ENCODE measurements at places on chromosomes 2 and 18.

- no peak for DNase-seq
Measured at GRCh38 chr2:18804536-18804935, 215.2 kb upstream of the NT5C1B start.

DNA sequence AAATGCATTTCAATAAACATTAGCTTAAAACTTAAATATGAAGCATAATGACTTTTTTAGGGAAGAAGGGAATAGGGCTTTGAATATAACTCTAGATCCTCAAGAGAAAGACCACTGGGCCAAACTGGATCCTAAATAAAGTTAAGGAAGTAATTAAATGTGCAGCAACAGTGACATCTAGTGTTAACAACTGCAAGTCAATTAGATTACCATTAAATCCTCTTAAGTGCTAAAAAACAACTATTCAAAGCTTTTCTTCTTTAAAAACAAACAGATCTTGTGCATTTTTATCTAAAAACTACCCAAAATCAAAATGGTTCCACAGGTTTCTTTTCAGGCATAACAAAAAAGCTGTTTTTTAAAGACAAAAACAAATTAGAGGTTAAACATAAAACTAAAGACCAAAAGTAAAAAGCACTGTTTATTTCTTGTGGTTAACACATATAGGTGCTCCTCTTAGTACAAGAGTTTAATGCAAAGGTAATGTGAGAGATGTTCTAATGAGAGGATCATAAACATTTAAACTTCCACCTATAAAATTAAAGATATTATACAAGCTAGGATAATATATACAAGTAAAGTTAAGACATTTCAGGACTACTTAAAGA is 111.4 kb downstream of the THADA start:
- no peak for DNase-seq

DNA sequence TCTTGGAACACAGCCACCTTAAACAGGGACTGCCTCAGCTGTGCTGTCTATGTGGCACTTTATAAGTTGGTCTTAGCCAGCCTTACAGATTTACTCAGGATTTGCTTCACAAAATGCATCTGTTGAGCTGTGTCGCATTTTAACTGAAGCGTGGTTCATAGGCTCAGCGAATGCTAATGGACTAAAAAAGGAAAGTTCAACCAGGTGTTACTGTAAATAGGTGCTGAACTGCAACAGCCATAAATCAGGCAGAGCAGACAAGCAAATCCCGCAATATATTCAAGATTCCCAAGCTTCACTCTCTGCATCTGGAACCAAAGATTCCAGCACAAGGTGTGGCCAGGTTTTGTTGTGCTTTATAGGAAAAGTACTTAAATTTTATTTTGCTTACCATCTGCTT is 130.0 kb downstream of the EPHA4 start:
- no peak for DNase-seq

- no peak for DNase-seq
Measured at GRCh38 chr2:184597571-184597991, 748 bp upstream of the ZNF804A start.

DNA sequence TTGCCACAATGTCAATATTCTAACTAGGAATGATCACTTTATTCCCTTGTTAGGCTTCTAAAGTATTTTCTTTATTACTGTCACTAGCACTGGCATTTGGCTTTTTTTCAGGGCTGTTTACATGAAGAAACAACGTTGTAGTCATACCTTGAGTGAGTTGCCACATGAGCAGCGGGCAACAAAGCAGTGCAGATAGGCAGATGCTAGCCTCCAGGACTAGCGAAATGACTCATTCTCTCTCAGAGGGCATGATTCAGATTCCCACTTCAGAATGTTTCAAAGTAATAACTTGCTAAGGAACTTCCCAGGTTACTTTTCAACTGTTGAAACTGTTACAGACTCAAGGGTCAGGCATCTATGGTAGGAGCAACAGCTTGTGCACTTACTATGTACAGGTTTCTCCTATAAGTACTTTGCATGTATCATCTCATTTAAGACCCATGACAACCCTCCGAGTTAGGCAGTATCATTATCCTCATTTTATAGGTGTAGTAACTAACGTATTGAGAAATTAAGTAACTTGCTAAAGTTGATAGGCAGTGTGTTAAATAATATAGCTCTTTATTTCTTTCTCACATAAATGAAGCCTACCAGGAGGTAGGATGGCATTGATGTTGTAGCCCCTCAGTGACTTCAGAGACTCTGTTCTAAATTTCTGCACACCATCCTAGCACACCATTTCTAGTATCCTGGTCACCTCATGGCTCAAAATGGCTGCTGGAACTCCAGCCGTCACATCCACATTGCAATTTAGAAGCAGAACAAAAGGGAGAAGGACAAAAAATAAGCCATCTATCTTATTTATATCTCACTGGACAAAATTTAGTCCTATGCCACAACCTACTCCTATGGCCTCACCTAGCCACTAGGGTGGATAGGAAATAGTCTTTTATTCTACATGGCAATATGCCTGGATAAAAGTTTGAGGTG is 83.3 kb downstream of the ICOS start:
- no peak for DNase-seq

DNA sequence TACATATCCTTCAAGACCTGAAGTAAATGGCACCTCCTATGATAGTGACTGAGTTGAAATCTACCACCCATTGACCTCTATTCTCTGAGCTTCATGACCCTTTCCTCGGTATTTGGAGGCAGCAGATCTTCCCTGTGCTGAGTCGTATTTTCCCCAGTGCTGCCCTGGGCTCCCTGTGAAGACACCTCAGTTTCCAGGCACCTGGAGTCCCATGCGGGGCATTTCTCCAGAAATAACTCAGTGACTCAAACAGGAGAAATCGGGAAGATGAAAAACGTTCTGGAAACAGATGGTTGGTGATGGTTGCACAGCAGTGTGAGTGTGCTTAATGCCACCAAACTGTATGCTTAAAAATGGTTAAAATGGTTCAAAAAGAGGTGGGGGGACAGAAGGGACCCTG is 18.0 kb downstream of the SMYD1 start:
- no peak for DNase-seq

DNA sequence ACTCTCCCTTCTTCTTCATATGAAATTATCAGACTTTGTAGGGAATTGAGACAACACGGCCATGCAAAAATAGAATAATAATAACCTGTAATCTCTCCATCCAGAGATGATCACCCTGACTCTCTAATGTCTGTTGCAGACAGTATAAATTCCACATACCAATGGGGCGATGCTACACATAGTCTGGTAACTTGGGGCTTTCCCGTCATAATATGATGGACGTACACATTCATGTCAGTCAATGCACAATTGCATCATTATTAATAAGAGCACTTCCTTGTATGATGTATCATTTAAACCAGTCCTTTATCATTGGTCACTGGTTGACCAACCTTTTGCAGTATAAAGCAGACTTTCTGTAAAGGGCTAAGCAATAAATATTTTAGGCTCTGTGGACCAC is 39.5 kb upstream of the SCLY start:
- DNase-seq, result no peak

GRCh38 chr18:44960580-44960979 is 279.9 kb downstream of the SETBP1 start:
- DNase-seq, result no peak

DNA sequence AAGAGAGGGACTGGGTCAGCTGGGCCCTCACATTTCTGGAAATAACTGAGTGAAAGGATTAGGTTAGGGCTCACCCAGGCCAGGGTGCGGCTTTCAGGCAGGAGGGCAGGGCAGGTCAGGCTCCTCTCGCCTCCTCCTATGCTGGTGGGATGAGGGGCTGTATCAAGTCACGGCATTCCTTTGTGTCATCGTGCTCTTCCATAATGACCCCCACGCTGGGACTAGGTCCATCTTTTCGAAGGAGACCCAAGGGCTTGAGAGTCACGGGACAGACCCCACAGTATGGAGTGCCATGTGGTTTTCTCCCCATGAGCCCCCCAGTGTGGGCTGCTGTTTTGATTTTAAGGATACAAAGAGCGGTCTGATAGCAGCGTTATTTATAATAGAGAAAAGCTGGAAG is 137.8 kb upstream of the COPS8 start:
- DNase-seq, result no peak

DNA sequence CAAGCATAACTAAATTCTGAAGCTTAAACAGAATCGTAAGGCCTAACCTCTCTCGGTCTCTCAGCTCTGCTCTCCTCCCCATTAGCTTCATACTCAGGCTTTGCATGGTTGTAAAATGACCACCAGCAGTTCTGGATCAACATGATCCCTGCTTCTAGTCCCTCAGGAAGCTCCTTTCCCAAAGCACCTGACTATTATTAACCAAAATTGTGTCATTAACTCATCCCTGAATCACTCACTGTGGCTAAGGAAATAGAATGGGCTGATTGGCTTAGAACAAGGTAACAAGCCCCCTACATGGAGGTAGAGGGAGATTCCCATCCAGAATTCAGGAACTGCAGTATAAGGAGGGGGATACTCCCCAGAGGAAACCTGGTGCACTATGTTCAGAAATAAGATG is 448.3 kb downstream of the ARHGAP15 start:
- DNase-seq, result no peak

GRCh38 chr18:21129566-21130216 is 18.1 kb upstream of the ROCK1 start:
- no peak for DNase-seq

- no peak for DNase-seq
Measured at GRCh38 chr2:37985333-37985732, 60.2 kb downstream of the RMDN2 start.

DNA sequence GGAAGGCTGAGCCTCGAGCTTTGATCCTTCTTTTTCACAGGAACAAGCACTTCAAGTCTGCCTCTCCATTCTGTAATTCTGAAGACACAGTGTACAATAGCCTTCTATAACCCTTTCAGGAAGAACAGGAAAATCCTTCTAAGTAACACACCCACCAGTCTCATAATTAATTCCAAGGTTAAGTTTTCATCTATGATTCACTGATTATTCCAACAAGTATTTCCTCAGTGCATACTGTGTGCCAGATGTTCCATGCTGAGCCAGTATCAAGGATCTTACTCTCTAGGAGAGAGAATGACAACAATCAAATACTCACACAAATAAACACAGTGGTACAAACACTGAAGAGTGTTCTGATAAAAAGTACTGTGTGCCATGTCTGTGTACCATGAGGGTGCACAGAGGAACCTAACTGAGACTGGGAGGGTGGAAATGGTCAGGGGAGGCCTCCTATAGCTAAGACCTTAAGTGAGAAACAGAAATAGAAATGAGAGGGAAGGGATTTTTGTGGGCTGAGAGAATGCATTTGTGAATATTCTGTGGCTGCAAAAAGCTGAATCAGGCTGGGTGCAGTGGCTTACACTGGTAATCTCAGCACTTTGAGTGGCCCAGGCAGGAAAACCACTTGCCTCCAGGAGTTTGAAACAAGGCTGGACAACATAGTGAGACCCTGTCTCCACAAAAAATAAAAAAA is 7.3 kb upstream of the MTLN start:
- DNase-seq, result no peak

- no peak for DNase-seq
Measured at GRCh38 chr2:157182834-157183396, 74.6 kb upstream of the GALNT5 start.

GRCh38 chr2:220277445-220277975 is 650.1 kb downstream of the SLC4A3 start:
- no peak for DNase-seq

- DNase-seq, result no peak
Measured at GRCh38 chr2:113064281-113064680, 3.5 kb upstream of the IL1F10 start.

DNA sequence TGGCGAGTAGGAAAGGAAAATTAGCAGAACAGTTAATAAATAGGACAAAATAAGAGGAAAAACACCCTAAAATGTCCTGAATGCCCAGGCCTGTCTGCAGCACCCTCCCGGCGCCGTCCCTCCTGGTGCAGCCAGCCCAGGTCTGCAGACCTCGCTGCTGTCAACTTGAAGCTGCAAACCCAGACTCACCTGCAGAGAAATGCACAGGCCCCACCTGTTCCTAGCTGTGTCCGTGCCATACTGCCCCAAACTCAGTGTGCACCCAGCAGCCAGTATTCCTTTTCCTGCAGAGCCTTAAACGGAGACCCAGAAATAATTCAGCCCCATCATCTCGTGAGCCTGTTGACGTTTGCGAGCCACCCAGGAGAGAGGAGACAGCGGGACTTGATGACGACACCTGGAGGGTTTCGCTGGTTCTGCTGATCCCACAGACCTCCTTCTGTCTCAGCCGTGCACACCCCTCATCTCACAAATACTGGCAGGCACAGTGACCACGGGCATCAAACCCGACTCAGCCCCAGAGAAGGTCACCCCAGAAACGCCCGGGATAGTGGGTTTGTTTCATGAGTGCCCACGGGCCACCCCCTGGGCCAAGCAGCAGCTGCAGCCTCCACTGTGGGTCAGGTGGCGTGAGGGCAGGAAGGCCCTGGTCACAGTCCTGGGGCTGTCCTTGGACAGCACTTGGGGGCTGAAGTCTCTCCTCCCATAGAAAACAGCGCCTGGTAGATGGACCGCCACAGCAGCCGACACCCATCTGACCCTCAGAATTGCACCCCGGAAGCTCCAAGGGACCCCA is 239.5 kb upstream of the SALL3 start:
- no peak for DNase-seq

DNA sequence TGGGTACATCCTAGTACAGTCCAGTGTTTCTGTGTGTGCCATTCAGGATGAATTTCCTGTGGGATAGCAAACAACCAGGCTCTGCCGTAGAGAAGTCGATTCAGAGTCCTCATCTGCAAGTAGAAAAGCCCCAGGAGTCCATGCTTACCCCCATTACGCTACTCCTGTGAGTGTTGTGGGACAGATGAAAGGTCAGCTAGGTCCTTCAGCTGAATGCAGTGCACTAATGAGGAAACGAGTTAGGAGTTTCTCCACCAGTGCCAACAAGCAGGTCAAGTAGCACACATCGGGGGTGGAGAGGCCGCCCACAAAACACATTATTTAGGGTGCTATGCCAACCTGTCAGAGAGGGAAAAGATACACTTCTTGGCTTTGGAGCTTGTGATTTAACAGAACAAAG is 2.5 kb upstream of the GPR39 start:
- no peak for DNase-seq

GRCh38 chr18:29377346-29377745 is 1200.4 kb upstream of the CDH2 start:
- no peak for DNase-seq

GRCh38 chr2:6970976-6971480 is 53.8 kb downstream of the RNF144A start:
- no peak for DNase-seq

- no peak for DNase-seq
Measured at GRCh38 chr2:70010576-70011111, 49.2 kb upstream of the ASPRV1 start.

GRCh38 chr2:152452256-152452973 is 117.4 kb downstream of the FMNL2 start:
- no peak for DNase-seq

DNA sequence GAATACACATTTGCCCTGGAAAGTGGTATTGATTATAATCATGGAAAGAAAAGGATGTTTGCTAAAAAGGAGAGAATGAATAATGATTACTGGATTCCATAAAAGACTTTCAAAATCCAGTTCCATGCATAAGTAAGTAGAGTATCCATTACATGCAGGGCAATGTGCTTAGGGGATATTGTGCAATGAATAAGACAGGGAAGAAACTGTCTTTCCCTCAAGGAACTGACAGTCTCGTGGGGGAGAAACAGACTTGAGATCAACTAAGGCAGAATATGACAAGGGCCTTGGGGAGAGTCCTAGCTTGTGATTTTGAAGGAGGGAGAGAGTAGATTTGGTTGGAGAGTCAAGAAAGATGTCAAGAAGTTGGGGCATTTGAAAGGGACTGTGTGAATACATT is 130.6 kb downstream of the SPP2 start:
- no peak for DNase-seq

- DNase-seq, result no peak
Measured at GRCh38 chr2:170461889-170462288, 253.2 kb upstream of the SP5 start.

Measured in stimulated activated CD4-positive, alpha-beta T cell treated with anti-CD3 and anti-CD28 coated beads, Interleukin-1b, Interleukin-23, amount 100 ng/mL, for 1 hour (primary cell).